ENCODE measurements at places on chromosomes 1 and 21.

DNA sequence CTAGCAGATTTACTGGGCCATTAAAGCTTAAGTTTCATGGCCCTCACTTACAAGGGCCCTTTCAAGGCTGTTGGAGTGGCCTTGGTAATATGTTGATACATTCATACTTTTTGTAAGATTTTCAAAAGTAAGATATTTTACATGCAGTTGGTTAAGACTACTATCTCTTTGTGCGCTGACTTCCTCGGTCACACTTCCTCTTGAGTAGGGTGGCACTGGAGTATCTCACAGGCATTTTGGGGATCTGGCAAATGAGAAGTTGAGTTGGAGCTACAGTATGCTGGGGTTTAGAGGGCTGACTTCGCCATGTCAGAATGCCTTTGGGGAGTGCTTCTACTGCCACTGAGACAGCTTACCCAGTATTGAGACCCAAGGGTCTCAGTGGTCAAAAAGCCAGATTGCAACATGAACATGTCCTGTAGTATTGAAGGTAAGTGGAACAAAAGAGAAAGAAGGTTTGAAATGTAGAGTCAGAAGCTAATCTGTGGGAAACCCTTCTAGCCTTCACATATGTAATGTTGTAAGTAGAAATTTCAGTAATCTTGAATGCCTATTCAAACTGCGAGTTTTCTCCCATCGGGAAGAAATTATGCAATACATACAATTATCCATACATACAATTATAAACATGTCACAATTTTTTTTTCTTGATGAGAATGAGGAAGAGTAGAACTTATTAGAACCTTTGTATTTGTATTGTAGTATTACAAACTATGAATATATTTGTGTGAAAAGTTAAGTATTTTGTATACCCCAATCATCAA is 32.3 kb upstream of the RALGPS2 start:
- no peak for DNase-seq

GRCh38 chr1:244675167-244675566 is 22.2 kb downstream of the DESI2 start:
- DNase-seq = no peak

DNA sequence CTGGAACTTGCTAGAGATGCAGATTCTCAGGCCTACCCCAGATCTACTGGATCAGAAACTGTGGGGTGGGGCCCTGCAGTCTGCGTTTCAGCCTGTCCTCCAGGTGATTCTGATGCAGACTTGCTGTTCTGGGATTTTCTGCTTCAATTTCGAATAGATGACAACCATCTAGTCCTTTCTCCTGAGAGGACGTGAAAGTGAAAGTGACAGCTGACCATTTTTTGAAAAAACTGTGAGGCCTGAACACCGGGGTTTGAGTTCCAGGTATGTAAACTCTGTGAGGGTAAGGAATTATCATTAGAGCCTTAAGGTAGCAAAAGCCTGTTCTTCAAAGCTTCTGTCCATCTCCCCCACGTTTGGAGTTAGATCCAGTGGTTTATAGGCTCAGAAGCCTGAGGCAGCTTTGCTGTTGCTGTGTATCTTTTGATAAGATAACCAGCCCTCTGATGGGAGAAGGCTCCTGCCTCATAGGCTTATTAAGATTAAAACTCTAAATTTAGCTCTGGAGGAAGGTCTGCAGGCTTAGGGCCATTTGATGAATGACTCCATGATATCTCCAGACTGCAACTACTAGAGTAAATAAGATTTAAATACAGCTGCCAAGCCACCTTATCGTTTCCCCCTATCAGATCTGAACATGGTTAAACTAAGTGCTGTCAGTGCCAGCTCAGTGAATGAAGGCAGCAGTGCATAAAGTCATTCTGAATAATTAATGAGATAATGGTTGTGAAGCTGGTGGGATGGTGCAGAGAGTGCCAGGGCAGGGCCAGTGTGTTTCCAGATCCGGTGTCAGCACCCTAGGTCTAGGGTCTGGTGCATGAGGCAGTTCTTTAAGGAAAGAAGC is 335.2 kb downstream of the HHAT start:
- no peak for DNase-seq

GRCh38 chr1:116104667-116105066 is 6.5 kb upstream of the MAB21L3 start:
- DNase-seq = no peak

DNA sequence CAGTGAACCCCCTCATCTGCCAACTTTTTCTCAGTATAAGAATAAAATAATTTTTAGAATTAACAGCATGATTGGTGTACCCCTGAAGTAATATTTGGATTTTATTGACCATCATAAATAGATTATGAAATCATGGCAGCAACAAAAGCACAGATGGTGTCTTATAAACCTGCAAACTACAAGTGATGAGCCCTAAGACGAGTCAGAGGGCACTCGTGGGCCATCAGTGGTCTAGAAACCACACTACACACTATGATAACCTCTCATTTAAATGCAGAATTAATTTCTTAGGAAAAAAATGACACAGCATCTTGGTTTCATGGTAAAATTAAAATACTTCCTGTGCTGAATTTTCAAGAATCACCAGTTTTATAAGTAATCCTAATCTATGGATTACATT is 312.4 kb downstream of the PTBP2 start:
- no peak for DNase-seq

- DNase-seq = no peak
These were observed 268.7 kb downstream of the CHRM3 start for GRCh38 chr1:239655023-239655422.

- no peak for DNase-seq
These were observed 32.7 kb upstream of the ATP5PO start for GRCh38 chr21:33948096-33948950.

DNA sequence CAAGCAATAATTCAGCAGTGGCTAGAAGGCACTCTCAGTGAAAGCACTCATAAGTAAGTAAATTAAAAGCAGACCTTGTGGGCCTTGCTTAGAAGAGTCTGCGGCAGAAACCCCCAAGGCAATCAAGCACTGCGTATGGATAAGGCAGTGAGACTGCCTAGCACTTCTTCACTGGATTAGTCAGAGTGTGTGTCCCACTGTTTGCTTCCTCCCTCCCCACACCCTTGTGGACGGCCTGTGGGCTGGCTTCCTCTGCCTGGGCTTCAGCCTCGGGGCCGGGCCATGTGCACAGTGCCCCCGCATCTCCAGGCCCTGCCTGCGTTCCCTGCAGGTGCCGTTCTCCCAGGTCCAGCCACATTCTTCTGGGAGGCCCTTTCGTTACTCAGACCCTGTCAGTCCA is 23.8 kb downstream of the AGT start:
- peak; percentile 15 for DNase-seq

GRCh38 chr1:111179968-111180533 is 20.4 kb downstream of the DENND2D start:
- no peak for DNase-seq

DNA sequence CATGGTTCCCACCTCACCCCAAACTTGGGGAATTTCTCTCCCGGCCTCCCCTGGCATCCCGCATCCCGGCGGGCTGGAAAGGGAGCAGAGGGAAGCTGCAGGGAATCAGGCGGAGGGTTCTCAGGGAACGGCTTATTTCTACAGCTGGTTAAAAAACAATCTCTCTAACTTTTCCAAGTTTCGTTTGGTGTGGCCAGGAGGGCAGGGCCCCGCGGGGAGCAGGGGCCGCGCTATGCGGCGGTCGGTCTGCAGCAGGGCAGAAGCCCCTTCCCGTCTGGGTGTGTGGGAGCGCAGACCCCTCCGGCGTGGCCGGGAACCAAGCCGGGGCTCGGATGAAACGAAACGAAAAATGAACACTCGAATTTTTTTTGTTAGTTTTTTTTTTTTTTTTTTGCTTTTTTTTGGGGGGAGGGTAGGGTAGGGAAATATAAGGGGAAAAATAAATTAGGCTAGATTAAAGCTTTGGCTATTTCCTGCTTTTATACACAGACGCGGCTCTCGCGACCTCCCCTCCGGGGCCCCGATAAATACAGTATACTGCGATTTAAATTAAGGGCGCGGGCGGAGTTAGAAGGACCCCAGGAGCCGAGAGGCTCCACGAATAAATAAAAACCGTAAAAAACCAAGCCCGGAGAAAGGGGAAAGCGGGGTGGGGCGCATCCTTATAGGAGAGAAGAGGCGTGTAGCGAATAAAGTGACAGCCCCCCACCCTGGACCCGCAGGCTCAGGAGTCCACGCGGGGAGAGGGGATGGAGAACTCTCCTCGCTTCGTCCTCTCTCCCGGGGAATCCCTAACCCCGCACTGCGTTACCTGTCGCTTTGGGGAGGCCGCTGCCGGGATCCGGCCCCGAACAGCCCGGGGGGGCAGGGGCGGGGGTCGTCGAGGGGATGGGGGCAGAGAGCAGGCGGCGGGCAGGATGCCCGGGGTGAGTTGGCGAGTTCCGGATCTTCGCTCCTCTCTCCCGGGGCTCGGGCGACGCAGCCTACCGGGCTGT is 2.1 kb downstream of the POU3F1 start:
- no peak for DNase-seq

GRCh38 chr1:226708342-226708780 is 30.7 kb downstream of the ITPKB start:
- DNase-seq = peak; percentile 56

DNA sequence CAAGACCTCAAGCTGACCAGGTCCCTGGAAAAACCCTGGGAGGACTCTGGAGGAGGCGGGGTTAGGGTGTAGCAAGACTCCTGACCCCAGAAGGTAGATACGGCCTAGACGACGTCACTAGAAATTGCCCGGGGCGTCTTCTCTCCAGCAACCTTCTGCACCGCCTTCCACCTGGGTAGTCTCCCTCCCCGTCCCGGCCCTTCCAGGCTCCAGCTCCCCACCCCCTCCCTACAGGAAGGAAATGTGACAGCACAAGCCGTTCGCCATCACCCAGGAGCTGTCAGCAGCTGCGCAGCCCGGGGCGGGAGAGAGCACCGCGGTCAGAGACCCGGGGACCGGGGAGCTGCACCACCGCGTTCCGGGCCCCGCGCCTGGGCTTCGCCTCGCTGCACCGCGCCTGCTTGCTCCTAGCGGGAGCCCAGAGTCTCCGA is 20.0 kb downstream of the SERTAD4 start:
- DNase-seq = no peak

- peak; percentile 26 for DNase-seq
These were observed 802.8 kb upstream of the CXADR start for GRCh38 chr21:16709866-16710550.

- peak; percentile 90 for DNase-seq
These were observed 13.5 kb downstream of the GORAB start for GRCh38 chr1:170545476-170545875.

DNA sequence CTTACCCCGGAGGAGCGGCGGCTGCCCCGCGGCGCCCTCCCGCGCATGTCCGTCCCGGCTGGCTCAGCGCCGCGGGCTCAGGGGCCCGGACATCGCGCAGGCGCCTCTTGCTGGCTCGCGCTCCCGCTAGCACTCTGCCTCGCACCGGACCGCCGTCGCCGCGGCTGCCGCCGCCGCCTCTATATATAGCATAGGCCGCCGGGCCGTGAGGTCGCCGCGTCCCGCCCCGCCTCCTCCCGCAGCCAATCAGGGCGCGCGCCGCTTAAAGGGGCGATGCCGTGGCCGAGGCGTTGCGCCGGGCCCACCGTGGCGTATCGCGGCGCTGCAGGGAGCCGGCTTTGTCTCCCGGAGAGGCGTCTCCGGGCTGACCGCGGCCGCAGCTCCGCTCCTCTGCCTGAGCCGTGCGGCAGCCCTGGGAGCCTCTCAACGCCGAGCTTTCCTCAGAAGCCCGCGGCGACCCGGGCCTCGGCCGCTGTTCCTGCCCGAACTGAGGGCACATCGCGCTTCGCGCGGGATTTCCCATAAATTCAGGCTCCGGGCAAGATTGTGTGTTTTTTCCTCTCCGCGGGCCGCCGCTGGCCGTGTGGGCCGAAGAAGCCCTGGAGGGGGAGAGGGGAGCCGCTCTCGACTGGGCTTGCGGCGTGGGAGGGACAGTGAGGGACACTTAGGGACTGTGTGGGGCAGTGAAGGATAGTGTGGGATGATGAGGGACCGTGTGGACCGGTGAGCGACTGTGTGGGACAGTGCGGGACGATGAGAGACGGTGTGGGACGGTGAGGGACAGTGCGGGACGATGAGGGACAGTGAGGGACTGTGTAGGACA is at the start of gene ERRFI1:
ERRFI1 (minus strand) TSS at position 157 of the 823 bp plus-strand sequence. CDS start 10,690 bp downstream, outside the sequence.
- peak; percentile 89 for DNase-seq

- DNase-seq = no peak
These were observed 10.0 kb upstream of the C1orf115 start for GRCh38 chr1:220680085-220680687.

- no peak for DNase-seq
These were observed 98.7 kb downstream of the DAB1 start for GRCh38 chr1:57325117-57325516.

DNA sequence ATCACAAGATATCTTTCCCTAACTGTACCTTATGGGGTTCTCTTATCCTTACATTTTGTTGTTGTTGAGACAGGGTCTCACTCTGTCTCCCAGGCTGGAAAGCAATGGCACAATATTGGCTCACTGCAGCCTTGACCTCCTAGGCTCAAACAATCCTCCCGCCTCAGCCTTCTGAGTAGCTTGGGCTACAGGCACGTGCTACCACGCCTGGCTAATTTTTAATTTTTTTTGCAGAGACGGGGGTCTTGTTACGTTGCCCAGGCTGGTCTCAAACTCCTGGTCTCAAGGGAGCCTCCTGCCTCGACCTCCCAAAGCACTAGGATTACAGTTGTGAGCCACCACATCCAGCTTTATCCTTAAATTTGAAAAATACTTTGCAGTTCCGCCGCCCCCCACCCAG is 10.4 kb downstream of the RERE start:
- DNase-seq = no peak

DNA sequence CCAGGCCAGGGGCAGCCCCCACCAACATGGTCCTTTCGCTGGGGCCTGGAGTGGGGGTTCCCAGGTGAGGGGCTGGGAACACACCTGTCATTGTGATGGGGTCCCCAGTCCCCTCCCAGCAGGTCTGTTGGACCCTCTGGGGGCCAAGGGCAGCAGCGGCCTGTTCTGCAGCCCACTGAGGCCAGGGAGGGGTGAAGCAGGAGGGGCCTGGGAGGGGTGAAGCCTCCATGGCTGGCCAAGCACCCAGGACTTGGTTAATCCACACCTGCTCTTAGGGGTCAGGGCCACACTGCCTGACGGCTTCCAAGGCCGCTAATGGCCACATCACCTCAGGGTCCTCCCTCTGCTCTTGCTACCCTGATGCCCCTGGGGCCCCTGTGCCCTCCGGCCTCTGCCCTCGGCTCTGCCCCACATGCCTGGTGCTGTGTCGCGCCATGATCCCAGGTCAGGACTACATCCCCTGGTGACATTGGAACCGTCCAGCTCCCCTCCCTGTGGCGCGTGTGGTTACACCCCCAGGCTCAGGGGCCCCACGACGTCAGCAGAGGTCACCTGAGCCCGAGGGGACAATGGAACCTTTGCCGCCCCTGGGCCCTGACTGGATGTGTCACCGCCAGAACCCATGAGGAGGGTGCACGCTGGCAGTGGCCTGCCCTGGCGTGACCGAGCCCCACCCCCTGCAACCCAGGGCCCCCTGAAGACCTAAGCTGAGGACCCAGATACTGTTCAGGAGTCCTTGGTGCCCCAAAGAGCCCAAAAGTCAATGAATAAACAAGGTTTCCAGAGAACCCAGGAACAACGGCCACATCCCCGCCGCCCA is 7.0 kb downstream of the TNFRSF18 start:
- no peak for DNase-seq

GRCh38 chr1:37010011-37010410 is 24.3 kb downstream of the GRIK3 start:
- no peak for DNase-seq

All from fibroblast of skin of left quadriceps (primary cell).